ENCODE measurements at places on chromosomes 7 and 10.

DNA sequence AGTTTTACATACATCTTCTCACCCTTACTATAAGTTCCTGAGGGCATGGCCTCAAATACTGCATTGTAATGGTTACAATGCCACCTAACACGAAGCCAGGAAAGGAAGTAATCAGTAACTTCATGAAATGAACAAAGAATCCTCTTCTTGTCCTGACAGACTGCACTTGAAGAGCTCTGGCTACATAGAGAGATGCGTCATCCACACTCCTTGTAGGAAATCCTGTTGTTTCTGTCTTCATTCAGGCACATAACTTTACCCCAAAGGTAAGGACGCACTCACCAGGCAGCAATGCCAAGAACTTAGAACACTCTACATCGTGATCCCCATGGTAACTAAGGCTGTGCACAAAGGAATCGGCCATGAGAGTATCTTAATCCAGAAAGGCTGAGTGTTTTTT, 80.3 kb upstream of the ARID5B start:
- DNase-seq: peak; percentile 46

DNA sequence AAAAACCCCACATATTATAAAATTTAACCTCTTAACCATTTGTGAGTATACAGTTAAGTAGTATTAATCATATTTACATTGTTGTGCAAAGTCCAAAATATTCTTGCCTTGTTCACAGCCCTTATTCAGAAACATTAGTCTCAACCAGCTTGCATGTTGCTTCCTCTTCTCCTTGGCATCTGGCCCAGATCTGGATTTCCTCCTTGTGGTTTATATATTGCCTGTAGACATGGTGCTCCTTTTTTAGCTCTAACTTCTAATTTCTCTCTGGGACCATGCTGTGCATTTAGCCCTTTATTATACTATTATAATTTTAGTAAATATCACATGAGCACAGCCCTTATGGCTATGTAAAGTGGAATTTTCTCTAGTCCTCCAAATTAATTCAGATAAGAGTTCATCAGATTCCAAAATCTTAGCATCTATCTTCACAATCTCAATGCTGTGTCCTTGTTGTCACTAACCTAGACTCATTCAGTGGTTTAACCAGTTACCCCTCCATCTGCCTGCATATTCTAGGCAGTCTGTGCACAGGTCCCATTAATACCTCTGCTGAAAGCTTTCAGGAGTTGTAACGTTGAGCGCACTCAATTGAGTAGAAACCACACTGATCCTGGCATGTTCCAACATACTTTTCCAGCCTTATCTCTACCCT, 7.9 kb downstream of the CPED1 start:
- peak; percentile 66 for DNase-seq

DNA sequence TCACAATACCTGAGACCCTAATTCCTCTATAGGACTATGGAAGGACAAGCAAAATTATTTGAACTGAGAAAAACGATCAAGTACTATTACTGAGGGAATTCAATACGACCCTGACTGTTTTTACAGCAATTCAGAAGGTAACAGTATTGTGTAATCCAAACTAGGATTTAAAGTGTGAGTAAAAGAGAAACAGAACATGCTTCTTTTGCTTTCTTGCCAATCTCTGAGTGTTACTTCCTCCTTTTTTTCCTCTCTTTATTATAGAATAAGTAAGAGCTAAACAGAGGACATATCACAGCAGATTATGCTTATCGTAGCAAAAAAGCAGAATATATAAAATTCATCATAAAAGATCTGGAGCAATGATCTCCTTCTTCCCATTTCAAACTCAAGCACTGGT, 292.1 kb downstream of the THSD7A start:
- DNase-seq: no peak

- DNase-seq: no peak
Measured at GRCh38 chr10:23291551-23292334, 52.9 kb downstream of the C10orf67 start.

DNA sequence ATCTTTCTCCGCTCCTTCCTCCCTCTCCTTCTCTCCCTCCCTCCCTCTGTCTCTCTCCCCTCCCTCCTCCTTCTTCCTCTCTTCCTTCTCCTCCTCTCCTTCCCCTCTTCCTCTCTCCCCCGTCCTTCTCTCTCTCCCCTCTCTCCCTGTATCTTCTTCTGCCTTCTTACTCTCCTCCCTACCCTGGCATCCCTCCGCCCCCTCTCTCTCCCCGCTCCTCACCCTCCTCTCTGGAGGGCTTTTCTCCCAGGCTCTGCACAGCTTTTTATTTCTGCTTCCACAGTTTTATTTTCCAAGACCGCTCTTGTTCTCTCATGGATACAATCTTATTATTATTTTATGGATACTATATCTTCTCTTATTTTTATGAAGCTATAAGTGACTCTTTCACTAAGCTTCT, 32.6 kb downstream of the AP5Z1 start:
- no peak for DNase-seq

GRCh38 chr7:70480927-70481569, 650.9 kb upstream of the GALNT17 start:
- DNase-seq: no peak
